GM20000 (cell line): ENCODE measurements at places on chromosomes 4 and X.
A peak's percentile ranks its signal among the peaks of the same experiment; 100 is the strongest.

DNA sequence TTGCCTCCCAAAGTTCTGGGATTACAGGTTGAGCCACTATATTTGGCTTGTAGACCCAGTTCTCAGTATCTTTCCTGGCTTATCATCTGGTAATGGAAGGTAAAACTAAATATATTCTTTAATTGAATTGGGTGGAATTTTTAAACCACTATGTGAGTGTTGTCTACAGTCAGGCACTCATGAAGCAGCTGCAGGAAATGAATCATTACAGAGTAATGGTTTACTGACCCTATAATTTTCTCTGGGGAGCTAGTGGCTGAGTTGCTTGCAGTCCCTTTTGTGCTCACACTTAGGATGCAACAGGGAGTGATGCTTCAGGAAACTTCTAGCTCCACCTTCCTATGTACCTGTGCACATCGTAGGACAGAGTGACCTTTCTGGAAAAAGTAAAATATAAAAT is 4.1 kb upstream of the UGT2B7 start:
- no peak for DNase-seq

DNA sequence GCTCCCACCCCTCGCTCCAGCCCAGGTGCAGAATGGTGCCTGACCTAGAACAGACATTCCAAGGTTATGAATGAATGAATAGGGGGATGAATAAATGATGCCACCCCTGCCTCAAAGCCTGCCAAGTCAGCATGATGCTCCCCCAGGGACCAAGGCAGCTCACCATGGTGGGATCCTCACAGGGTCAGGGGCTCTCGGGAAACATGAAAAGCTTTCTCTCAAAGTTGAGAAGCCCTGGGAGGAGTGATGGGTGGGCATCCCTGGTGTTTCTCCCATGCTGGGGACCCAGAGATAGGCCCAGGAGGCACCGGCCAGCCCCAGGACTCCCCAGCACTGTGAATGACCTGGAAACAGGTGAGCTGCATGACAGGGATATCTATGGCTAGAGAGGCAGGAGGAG is 58.9 kb downstream of the HTRA3 start:
- no peak for DNase-seq

DNA sequence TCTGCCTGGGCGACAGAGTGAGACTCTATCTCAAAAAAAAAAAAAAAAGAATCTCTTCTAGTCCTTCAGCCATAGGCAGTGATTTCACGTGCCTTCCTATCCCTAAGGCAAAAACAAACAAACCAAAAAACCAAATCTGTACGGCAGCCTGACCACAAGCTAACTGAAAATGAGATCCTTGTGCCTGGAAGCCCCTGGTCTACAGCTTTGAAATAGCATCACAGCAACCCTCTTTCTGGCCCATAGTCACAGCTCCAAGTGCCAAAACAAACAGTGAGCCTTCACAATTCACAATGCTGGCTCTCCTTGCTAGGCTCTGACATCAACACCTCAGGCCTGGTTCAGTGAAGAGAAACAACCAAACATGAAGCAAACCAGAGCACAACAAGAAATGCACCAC is 46.1 kb downstream of the TMEM150C start:
- DNase-seq: no peak

DNA sequence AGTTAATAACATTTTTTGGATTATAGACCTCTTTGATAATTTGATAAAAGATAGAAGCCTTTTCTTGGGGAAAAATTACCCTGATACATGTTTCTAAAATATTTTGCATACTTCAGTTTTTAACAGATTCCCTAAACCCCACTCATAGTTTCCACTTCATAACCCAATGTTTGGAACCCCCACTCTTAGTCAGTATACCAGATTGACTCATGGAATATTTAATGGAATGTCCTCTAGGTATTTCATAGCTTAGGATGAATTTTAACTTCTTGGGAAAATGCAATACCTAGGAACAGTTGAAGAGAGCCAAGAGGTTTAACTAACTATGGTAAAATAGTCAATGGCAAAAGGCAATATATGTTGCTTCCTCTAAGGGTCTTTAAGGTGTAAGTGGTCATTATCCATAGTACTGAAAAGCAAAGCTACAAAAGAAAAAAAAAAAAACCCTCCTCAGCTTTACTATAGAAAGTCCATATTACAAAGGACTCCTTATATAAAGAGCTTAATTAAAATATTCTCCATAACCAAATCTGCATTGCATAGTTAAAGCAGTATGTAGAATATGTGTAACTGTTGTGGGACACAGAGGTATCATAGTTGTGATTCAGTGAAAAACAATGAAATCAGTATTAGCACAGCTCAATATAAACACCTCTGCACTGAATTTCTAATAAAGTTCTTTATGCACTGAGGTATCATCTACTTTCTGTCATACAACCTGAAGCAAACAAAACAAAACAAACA is 159.9 kb downstream of the PCDH7 start:
- no peak for DNase-seq

DNA sequence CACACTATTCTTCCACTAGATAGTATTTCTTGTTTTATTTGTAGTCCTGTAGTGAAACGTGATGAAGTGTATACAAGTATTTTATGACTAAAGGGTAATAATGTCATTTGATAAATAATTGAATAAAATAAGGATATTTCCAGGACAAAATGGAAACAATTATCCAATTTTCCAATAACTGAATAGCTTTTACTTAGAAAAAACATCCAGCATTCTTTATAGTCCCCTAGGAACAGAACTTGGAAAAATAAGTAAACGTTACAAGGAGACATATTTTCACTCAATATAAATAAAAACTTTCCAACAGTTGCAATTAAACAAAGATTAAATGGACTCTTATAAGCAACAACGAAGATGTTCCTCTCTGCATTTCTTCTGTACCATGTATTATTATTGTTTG is 566.0 kb downstream of the TMA16 start:
- DNase-seq: no peak

- DNase-seq: no peak
Observed at GRCh38 chr4:77177199-77177598, 20.2 kb downstream of the CCNG2 start.

DNA sequence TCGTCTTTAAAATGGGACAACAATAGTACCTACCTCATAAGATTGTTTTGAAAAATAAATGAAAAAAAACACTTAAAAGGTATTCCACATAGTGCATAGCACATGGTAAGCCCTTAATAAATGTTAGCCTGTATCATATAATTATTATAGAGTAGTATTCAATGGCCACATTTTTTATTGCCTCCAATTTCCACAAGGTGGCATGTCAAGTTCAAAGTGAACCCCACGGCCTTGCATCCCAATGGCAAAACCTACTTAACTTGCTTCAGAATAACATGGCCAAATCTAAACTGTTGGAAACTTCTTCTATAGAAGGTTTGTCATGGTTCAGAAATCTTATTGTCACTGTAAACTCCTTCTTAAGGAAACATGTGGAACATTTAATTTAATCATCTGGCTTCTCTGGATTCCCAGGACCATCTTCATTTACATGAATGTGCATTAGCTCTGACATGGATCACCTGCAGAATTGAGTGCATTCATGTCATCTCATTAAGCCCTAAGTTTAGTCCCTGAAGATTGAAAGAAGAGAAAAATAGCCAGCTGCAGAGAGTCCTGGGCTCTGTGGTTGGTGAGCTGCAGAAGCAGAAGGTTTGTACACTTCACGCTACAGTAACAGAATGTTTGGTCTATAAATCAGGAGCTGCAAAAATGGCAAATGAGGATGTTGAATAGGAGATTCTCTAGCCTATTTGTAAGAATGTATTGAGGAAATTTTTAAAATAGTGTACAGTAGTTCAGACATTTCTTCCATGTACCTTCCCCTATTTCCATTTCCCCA is 61.0 kb downstream of the ANXA3 start:
- DNase-seq: peak; percentile 24

DNA sequence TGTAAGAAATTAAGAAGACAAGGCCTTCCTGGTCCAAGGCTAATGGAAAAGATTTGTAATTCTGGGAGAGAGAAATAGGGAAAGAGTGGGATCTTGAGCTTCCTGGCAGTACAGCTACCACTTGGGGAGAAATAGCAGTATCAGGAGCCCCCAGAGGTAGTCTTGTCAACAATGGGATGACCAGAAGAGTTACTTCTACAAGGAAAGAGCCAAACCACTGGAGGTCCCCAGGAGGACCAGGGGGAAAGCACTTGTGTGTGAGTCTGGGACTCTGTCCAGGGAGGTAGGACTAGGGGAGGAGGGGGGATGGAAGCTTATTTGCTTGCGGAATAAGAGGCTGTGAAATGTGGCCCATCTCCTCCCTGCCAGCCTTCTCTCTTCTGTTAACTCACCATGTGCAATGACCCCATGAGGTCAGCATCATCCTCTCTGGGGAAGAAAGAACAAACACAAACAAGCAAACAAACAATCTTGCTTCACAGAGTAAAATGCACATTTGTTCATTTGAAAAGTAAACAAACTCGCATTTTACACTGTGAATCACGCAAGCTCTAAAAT is 160.1 kb downstream of the STK32B start:
- DNase-seq: no peak

GRCh38 chrX:14344172-14344940 is 185.0 kb upstream of the GLRA2 start:
- no peak for DNase-seq

- no peak for DNase-seq
Observed at GRCh38 chr4:174066611-174067205, 216.8 kb downstream of the FBXO8 start.

GRCh38 chr4:151719956-151720334 is 40.9 kb downstream of the GATB start:
- no peak for DNase-seq

- no peak for DNase-seq
Observed at GRCh38 chr4:74830928-74831327, 36.6 kb upstream of the BTC start.

DNA sequence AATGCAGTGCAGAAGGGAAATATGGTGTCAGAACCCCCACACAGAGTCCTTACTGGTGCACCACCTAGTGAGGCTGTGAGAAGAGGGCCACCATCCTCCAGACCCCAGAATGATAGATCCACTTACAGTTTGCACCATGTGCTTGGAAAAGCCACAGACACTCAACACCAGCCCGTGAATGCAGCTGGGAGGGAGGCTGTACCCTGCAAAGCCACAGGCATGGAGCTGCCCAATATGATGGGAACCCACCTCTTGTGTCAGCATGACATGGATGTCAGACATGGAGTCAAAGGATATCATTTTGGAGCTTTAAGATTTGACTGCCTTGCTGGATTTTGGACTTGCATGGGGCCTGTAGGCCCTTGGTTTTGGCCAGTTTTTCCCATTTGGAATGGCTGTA is 34.2 kb upstream of the PGM2 start:
- DNase-seq: no peak

DNA sequence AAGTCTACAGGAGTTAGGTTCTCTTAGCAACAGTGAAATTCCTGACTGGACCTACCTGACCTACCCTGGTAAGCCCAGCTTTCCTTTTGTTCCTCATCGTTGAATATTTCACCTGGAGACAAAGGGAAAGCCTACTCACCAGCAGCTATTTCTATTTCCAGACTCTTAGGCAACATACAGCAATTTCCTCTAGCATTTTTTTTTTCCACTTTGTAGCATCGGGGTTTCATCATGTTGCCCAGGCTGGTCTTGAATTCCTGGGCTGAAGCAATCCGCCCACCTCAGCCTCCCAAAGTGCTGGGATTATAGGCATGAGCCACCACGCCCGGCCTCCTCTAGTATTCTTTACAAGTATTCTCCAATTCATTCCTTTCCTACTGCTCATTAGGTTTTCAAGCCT is 6.8 kb upstream of the S100G start:
- no peak for DNase-seq

DNA sequence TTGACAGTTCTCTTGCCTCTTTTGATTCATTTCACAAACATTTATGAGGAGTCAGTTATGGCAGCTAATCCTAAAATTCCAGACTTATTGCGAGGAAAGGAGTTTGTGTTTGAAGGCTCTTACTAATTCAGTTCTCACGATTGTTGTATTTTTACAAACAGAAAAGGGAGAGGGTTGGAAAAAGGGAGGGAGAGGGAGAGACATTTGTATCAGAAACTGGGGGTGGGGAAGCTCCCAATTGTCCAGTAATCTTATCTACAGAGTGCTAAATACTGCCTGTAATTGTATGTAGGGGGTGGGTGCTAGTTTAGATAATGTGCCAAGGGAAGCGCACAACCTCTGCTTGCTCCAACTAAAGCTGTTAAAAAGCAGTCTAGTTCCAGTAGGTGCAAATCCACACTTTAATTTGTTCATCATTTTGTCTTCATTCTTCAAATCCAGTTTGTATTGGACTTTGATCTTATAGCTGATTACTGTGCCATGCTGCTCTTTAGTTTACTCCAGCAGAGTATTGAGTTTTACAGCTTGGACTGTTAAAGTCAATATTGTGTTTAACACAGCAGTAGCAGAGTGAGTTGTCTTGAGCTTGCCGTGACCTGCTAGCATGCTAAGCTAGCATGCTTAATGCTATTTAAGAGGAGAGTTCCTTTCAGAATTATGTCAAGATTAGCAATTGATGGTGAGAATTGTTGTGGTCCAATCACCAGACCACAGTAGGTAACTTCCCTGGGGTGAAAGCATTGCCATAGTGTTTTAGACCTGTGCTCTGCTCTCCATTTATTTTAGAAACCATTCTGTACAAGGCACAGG is 13.9 kb downstream of the FNIP2 start:
- no peak for DNase-seq
